GM04503 (cell line): ENCODE measurements at places on chromosomes 7 and 10.

- no peak for DNase-seq
Observed at GRCh38 chr10:1561731-1562337, 175.5 kb downstream of the ADARB2 start.

- no peak for DNase-seq
Observed at GRCh38 chr10:47095848-47096612, 184.8 kb downstream of the PTPN20 start.

- DNase-seq, result no peak
Observed at GRCh38 chr7:12802070-12802469, 114.6 kb downstream of the ARL4A start.

GRCh38 chr10:104123397-104123796, 1.4 kb downstream of the SFR1 start:
- DNase-seq, result no peak

DNA sequence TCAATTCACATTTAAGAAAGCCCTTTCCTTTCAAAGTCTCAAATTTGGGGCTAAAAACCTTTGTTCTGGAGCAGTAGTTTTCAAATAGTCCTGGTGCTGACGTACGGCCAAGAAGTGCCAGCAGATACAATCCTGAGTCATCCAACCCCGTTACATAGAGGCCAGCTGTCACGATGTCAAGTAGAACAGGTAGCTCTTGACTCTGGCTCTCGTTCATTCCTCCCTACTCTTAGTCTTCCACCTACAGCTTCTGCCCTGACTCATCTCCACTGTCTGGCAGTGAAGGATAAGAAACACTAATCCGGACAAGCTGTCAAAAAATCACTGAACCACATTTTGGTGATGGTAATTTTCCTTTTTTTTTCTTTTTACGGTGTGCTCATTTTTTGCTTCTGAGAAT, 132.4 kb upstream of the PTN start:
- DNase-seq, result no peak

- peak; percentile 96 for DNase-seq
Observed at GRCh38 chr7:55065079-55065478, 46.3 kb downstream of the EGFR start.

GRCh38 chr7:39898867-39899266, 51.2 kb upstream of the CDK13 start:
- no peak for DNase-seq

- peak; percentile 85 for DNase-seq
Observed at GRCh38 chr7:94374231-94374630, 20.5 kb upstream of the COL1A2 start.

GRCh38 chr10:103451091-103451813, 918 bp downstream of the CALHM2 start:
- peak; percentile 47 for DNase-seq

- DNase-seq, result no peak
Observed at GRCh38 chr7:99734987-99735386, at the start of gene CYP3A7. CYP3A7 (minus strand) TSS chr7:99735196; CDS start chr7:99735093, 103 bp downstream.

GRCh38 chr7:152341914-152342236, 93.9 kb downstream of the KMT2C start:
- DNase-seq, result no peak

- no peak for DNase-seq
Observed at GRCh38 chr10:78547397-78547796, 513.7 kb downstream of the RPS24 start.

- no peak for DNase-seq
Observed at GRCh38 chr10:24115403-24115802, 93.5 kb upstream of the KIAA1217 start.

GRCh38 chr7:17105701-17106100, 192.8 kb upstream of the AHR start:
- DNase-seq, result no peak

- no peak for DNase-seq
Observed at GRCh38 chr7:37675749-37676148, 7.8 kb upstream of the GPR141 start.

GRCh38 chr7:82594665-82595064, 151.1 kb upstream of the CACNA2D1 start:
- DNase-seq, result no peak

- DNase-seq, result no peak
Observed at GRCh38 chr7:123987445-123987844, 45.4 kb downstream of the TMEM229A start.
